Ovary (tissue), 10 donors: ENCODE measurements at places on chromosomes 1 and 21. TPM values are rescaled to one million over a fixed set of nuclear protein-coding genes. Genes with fewer than 3 reads are reported as not detected.

TIE1 gene
- 25.5 TPM for polyA plus RNA-seq

OR2T8 gene
- polyA plus RNA-seq: not detected

CAMSAP2 gene
- 14.5 TPM for polyA plus RNA-seq

PRRX1 gene
- polyA plus RNA-seq: 31.2 TPM

EDN2 gene
- not detected for polyA plus RNA-seq

ADAMTS5 gene
- 37.3 TPM for polyA plus RNA-seq

- no peak overlapping the region for H3K27ac ChIP-seq
- no peak overlapping the region for H3K4me3 ChIP-seq
- H3K4me1 ChIP-seq: peaks cover 19% of the 10 kb centered on the region
- H3K36me3 ChIP-seq: no peaks in the 10 kb centered on the region
- no peak for DNase-seq
- no peaks in the 10 kb centered on the region for H3K27me3 ChIP-seq
Observed at GRCh38 chr1:231163830-231164427, 2.1 kb downstream of the TRIM67 start.

DNA sequence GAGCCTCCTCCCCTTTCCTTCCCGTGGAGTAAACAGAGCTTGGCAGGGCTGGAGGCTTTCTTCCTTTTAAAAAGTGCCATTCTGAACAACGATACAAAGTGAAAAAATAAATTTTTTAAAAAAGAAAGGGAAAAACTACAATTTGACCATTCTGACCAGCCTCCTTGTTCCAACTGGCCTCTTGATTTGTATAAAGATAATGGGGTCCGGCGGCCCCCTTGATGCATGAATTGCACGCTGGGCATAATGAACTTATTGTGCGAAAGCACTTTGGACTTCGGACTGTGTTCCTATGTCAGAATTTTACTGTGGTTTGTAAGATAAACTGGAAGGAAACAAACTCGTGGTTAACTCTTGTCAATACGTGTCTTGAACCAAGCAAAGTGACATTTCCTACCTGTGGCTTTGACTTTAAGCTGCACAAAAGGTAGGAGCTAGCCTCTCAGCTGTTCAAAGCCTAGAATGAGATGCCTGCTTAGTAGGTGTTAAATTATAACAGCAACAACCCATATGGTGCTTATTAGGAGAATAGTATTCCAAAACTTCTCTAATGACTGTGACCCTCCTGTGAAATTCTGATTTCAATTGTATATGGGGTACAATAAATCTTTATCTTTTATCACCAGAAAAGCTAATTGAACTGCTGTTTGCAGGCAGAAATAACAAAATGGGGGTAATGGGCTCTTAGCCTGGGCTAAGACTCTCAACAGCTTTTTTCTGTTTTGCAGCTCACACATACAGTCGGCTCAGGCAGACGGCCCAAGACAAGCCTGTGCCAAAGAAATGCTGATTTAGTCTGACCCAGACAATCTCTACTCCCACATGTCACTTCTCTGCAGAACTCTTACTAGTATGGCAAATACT, 9.3 kb downstream of the IRF2BP2 start:
- H3K4me3 ChIP-seq: peak overlapping the region; percentile 51
- H3K36me3 ChIP-seq: no peaks in the 10 kb centered on the region
- peak; percentile 62 for DNase-seq
- H3K4me1 ChIP-seq: peaks cover 3% of the 10 kb centered on the region
- no peaks in the 10 kb centered on the region for H3K27me3 ChIP-seq

DNA sequence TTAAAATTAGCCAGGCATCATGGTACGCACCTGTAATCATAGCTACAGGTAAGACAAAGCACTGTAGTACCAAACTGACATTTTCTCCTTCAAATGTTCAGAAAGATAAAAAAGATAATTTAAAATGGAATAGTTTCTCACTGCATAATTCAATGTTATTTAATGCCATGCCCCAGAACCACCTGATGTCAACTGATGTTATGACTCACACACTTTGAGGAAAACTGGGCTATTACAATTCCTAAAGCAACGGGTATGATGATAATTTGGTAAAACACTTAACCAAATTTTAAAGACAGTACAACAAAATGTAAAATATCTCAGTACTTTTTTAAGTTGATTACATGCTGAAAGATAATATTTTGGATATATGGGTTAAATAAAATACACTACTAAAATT, 22.9 kb upstream of the PLEKHO1 start:
- no peak overlapping the region for H3K27ac ChIP-seq
- no peaks in the 10 kb centered on the region for H3K4me1 ChIP-seq
- H3K4me3 ChIP-seq: no peak overlapping the region
- no peaks in the 10 kb centered on the region for H3K36me3 ChIP-seq
- DNase-seq: no peak

DNA sequence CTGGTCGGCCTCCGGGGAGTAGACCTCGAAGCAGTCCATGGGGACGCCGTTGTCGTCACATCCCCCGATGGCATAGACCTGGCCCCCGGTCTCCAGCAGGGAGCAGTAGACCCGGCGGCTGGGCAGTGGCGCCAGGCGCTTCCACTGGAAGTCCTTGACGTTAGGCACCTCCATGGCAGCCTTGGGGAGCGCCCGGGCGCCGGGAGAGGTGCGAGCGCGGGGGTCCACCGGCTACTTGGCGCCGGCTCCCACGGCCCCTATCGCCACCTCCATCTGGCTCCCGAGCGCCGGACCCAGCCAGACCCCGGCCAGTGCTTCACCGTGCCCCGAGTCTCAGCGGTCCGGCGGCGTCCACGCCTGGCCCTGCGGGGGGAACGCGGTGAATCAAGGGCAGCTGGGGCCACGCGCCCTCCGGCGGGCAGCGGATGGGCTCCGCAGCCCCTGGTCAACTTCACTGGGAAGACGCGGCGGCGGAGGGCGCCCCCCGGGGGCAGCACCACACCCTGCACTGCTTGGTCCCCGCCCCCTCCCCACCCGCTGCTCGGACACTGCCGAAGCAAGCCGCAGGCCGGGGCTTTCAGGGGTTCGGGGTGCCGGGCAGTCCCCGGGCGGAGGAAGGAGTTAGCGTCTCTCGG, 13.2 kb downstream of the KLHDC8A start:
- H3K36me3 ChIP-seq: no peaks in the 10 kb centered on the region
- H3K4me3 ChIP-seq: peak overlapping the region; percentile 25
- peak; percentile 70 for DNase-seq
- H3K4me1 ChIP-seq: peaks cover 3% of the 10 kb centered on the region

GRCh38 chr1:230891413-230891812, 23.1 kb upstream of the C1orf198 start:
- no peaks in the 10 kb centered on the region for H3K36me3 ChIP-seq
- no peak overlapping the region for H3K4me3 ChIP-seq
- no peak for DNase-seq
- H3K27me3 ChIP-seq: no peaks in the 10 kb centered on the region
- H3K27ac ChIP-seq: no peak overlapping the region

DNA sequence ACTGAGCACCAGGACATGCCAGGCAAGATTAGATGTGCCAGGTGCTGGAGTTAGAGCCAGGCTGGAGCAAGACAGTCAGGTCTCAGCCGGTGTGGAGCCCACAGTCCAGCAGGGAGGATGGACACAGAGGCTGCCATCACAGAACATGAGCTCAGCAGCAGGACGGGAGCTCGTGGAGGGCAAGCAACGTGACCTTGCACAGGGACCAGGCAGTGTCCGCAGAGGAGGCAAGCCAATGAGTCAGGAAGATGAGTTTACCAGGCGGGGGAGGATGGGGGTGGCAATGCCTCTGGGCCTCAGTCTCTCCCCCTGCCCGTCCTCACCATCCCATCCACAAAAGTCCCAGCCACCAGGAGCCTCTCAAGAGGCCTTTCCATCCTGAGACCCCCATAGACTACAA, 20.7 kb upstream of the ZC3H12A start:
- no peak for DNase-seq
- H3K4me1 ChIP-seq: peaks cover 3% of the 10 kb centered on the region
- H3K36me3 ChIP-seq: no peaks in the 10 kb centered on the region
- no peaks in the 10 kb centered on the region for H3K27me3 ChIP-seq

- H3K4me1 ChIP-seq: no peaks in the 10 kb centered on the region
- no peak overlapping the region for H3K4me3 ChIP-seq
Observed at GRCh38 chr1:114100148-114100547, 53.5 kb downstream of the SYT6 start.

DNA sequence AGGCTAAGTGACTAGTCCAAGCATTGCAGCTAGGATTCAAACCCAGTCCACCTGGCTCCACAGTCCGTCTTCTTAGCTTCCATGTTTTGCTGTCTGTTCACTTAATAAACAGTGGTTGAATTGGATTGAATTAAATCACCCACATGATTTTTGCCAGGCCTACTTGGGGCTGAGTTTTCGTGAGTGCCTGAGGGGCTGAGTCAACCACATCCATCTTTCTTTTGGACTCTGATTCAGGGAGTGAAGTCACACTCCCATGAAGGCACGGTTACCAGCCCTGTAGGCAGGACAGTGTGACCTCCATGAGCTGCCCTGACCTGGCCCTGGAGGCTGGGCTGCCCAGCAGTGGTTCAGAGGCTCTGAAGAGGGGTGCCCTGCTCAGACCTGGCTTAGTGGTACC, 123.7 kb downstream of the ACTL8 start:
- H3K4me3 ChIP-seq: no peak overlapping the region
- no peak for DNase-seq
- H3K27ac ChIP-seq: no peak overlapping the region
- H3K27me3 ChIP-seq: no peaks in the 10 kb centered on the region
- H3K4me1 ChIP-seq: no peaks in the 10 kb centered on the region

DNA sequence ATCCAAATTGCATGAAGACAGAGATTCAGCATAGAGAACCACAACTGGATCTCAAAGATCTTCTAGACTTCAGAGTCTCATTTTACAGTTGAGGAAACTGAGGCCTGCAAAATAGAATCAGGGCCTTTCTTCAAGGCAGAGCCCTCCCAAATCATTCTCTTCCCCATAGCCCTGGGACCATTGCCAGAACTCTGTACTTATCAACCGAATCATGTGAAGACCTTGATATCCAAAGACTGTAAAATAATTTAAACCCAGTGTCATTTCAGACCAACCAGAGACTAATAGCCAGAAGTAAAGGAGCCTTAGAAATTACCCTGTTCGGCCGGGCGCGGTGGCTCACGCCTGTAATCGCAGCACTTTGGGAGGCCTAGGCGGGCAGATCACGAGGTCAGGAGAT, 90.1 kb downstream of the DTL start:
- DNase-seq: no peak
- no peaks in the 10 kb centered on the region for H3K36me3 ChIP-seq
- H3K4me1 ChIP-seq: no peaks in the 10 kb centered on the region
- no peak overlapping the region for H3K4me3 ChIP-seq

DNA sequence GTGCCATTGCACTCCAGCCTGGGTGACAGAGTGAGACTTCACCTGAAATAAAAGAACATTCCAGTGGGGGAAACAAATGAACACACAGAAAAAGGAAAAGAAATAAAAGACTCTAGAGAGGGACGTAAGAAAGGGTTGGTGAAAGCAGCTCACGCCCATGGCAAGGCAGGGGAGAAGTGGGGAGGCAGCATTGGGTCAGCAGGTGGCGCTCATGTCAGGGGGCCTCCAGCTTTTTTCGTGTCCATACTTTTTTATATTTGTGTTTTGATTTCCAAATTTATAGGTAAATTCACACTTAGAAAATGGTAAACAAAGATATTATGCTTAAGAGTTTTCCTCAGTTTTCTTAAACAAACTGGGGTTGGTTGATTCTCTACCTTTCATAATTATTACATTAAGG, 45.5 kb downstream of the VPS13D start:
- H3K4me3 ChIP-seq: no peak overlapping the region
- no peaks in the 10 kb centered on the region for H3K27me3 ChIP-seq
- peak; percentile 38 for DNase-seq

GRCh38 chr1:234617131-234617985, 7.4 kb upstream of the IRF2BP2 start:
- no peak overlapping the region for H3K4me3 ChIP-seq
- no peaks in the 10 kb centered on the region for H3K27me3 ChIP-seq
- no peaks in the 10 kb centered on the region for H3K36me3 ChIP-seq
- no peak overlapping the region for H3K27ac ChIP-seq
- peaks cover 16% of the 10 kb centered on the region for H3K4me1 ChIP-seq

GRCh38 chr21:38858026-38858811, 52.5 kb downstream of the ETS2 start:
- no peaks in the 10 kb centered on the region for H3K4me1 ChIP-seq
- no peak overlapping the region for H3K27ac ChIP-seq
- H3K4me3 ChIP-seq: no peak overlapping the region
- H3K36me3 ChIP-seq: no peaks in the 10 kb centered on the region
- DNase-seq: no peak

DNA sequence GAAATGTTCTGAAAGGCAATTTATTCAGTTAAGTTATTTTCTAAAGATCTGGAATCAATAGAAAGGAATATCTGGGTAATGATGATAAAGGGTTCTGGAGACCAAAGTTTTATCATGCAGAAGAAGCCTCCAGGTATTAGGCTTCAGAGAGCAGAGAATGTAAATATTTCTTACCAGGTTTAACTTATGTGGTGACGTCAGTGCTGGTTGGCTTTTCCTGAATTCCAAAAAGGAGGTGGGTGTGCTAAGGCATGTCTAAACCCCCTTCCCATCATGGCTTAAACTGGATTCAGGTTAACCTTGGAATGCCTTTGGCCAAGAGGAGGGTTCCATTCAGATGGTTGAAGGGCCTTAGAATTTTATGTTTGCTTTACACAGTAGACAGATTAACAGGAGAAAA, 829.9 kb downstream of the NCAM2 start:
- H3K4me3 ChIP-seq: no peak overlapping the region
- no peak overlapping the region for H3K27ac ChIP-seq
- DNase-seq: no peak
- H3K27me3 ChIP-seq: no peaks in the 10 kb centered on the region
- no peaks in the 10 kb centered on the region for H3K36me3 ChIP-seq

DNA sequence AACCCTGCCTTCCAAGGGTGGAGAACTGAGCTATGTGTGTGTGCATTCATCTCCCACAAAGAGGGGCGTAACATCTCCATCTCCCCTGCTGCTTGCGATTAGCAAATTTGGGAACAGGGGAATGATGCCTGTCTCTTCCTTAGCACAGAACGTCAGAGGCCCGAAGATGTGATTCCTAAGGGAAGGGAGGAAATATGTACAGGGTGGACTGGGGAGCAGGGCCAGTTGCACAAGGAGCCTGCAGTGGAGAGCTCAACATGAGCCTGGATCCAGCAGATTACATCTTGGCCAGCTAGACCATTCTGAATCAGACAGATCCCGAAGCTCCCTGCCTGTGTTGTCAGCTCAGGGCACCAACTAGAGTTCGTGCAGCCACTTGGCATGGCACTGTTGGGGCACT, 118.1 kb downstream of the NGF start:
- no peak overlapping the region for H3K27ac ChIP-seq
- no peaks in the 10 kb centered on the region for H3K27me3 ChIP-seq
- peaks cover 10% of the 10 kb centered on the region for H3K4me1 ChIP-seq
- no peak overlapping the region for H3K4me3 ChIP-seq

- no peaks in the 10 kb centered on the region for H3K4me1 ChIP-seq
- no peaks in the 10 kb centered on the region for H3K27me3 ChIP-seq
- H3K4me3 ChIP-seq: no peak overlapping the region
- no peak overlapping the region for H3K27ac ChIP-seq
Observed at GRCh38 chr21:27673581-27673980, 706.7 kb upstream of the ADAMTS5 start.

DNA sequence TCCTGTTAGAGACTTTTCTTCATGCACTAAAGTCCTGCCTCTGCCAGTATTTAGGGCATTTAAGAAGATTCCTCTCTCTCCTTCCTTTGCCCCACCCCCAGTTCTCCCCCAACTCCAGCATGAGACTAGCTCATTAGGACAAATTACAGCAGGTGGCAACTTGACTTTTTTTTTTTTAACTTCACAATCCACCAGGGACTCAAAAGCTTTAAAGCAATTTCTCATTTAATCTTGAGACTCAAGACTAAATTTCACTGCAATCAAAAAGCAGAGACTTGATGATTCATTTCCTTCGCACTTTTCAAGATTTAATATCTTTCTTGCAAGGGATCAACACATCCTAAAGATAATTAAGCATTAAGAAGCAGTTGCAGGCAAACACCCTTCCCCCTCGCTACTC, 74.9 kb downstream of the WLS start:
- H3K4me3 ChIP-seq: no peak overlapping the region
- no peak overlapping the region for H3K27ac ChIP-seq
- peaks cover 2% of the 10 kb centered on the region for H3K4me1 ChIP-seq
- H3K36me3 ChIP-seq: no peaks in the 10 kb centered on the region
- DNase-seq: no peak
- H3K27me3 ChIP-seq: no peaks in the 10 kb centered on the region
